ENCODE measurements at places on chromosomes 3 and 15. TPM values are rescaled to one million over a fixed set of nuclear protein-coding genes. Genes with fewer than 3 reads are reported as not detected.

- DNase-seq, result peak; percentile 76
- H3K36me3 ChIP-seq, result peaks cover 6% of the 10 kb centered on the region
- peak within 1 kb of the TSS; percentile 88 for H3K27ac ChIP-seq
- H3K27me3 ChIP-seq, result no peaks in the 10 kb centered on the region
Measured at GRCh38 chr3:112132975-112133448, at the start of gene GCSAM. GCSAM (minus strand) TSS chr3:112133248; CDS start chr3:112133120, 128 bp downstream.

- peaks cover 27% of the 10 kb centered on the region for H3K27me3 ChIP-seq
- no peak overlapping the region for H3K27ac ChIP-seq
- no peaks in the 10 kb centered on the region for H3K36me3 ChIP-seq
- H3K4me1 ChIP-seq, result no peaks in the 10 kb centered on the region
- no peak for DNase-seq
- no peak overlapping the region for H3K4me3 ChIP-seq
Measured at GRCh38 chr3:128456776-128457715, 9.6 kb downstream of the DNAJB8 start.

DNA sequence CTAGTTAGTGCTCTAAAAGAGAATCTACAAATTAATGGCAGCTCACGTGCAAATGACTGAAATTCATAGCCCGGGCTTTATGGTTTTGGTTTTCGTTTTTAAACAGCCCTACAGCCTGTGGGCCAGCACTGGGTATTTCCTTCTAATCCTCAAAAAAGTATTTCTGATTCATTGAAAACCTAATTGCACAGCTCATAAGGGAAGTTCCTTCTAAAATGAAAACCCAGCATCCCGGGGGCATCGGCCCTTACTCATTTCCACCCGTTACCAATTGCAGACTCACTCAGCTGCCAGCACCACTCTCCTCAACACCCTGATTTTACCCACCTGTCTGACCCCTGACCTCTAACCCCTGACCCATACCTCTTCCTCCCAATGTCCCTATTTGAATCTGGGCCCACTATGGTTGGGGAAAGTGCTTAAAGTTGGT is 59.5 kb upstream of the ZNF148 start:
- no peak overlapping the region for H3K4me3 ChIP-seq
- no peaks in the 10 kb centered on the region for H3K4me1 ChIP-seq
- no peaks in the 10 kb centered on the region for H3K27me3 ChIP-seq
- no peaks in the 10 kb centered on the region for H3K36me3 ChIP-seq

- H3K27ac ChIP-seq, result no peak overlapping the region
- DNase-seq, result no peak
- H3K4me1 ChIP-seq, result no peaks in the 10 kb centered on the region
- H3K36me3 ChIP-seq, result no peaks in the 10 kb centered on the region
Measured at GRCh38 chr3:159881828-159882309, 106.8 kb upstream of the IL12A start.

GRCh38 chr15:66004618-66005262 is 135.4 kb downstream of the RAB11A start:
- no peaks in the 10 kb centered on the region for H3K36me3 ChIP-seq
- H3K4me1 ChIP-seq, result no peaks in the 10 kb centered on the region
- H3K4me3 ChIP-seq, result no peak overlapping the region
- H3K27ac ChIP-seq, result no peak overlapping the region
- no peak for DNase-seq
- peaks cover 12% of the 10 kb centered on the region for H3K27me3 ChIP-seq

GRCh38 chr3:107604057-107604822 is 81.5 kb downstream of the BBX start:
- peaks cover 17% of the 10 kb centered on the region for H3K36me3 ChIP-seq
- no peak overlapping the region for H3K4me3 ChIP-seq
- H3K27me3 ChIP-seq, result no peaks in the 10 kb centered on the region
- peak overlapping the region; percentile 37 for H3K27ac ChIP-seq
- DNase-seq, result no peak

DNA sequence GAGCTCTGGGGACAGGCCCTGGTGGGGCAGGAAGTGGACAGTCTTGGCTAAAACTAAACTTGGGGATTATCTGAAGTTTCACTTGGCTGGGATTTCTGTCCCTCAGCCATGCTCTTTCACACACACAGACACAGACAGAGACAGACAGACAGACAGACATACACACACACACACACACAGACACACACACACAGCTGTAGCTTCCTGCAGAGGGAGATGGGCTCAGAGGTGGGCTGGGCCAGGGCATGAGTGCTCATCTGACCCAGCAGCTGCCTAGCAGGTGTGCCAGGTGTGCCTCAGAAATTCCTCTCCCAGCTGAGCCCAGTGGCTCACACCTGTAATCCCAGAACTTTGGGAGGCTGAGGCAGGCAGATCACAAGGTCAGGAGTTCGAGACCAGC is 3.3 kb downstream of the RHOV start:
- no peaks in the 10 kb centered on the region for H3K36me3 ChIP-seq
- H3K27me3 ChIP-seq, result peaks cover 7% of the 10 kb centered on the region
- no peak overlapping the region for H3K4me3 ChIP-seq
- H3K4me1 ChIP-seq, result peaks cover 21% of the 10 kb centered on the region

DNA sequence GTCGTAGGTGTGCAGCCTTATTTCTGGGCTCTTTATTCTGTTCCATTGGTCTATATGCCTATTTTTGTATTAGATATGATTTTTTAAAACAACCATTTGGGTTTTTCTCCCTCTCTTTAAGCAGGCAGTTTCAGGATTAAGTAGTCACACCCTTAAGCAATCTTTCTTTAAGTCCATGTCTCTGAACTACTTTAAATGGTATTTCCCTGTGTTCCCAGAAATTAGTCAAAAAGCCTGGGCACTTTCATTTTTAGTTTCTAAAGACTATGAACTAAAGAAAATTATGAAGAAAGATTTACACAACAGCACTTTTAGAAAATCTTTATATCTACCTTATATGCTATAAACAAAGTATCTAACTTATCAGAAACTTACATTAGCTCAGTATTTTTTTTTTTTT is 110.3 kb downstream of the FAIM start:
- DNase-seq, result no peak
- H3K4me1 ChIP-seq, result peaks cover 22% of the 10 kb centered on the region
- H3K27ac ChIP-seq, result peak overlapping the region; percentile 52
- no peaks in the 10 kb centered on the region for H3K27me3 ChIP-seq
- no peaks in the 10 kb centered on the region for H3K36me3 ChIP-seq

DNA sequence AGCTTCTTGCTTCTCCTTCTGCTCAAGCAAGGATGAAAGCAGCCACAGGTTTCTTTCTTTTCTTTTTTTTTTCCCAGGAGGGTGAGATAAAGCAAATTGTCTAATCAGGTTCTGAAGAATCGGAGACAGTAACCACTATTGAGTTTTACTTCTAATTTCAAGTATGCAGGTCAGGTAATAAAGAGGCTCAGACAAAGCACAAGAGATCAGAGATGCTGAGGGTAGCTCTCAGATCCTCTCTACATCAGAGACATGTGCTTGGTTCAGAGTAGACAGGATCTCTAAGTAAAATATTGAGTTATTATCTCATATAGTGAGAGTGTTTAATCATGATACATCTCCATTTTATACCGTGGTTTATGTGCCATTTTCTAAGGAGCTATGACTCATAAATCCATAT is 168.5 kb downstream of the NFKBIZ start:
- no peak overlapping the region for H3K27ac ChIP-seq
- H3K4me1 ChIP-seq, result peaks cover 35% of the 10 kb centered on the region
- H3K4me3 ChIP-seq, result no peak overlapping the region
- no peak for DNase-seq
- H3K27me3 ChIP-seq, result peaks cover 15% of the 10 kb centered on the region

DNA sequence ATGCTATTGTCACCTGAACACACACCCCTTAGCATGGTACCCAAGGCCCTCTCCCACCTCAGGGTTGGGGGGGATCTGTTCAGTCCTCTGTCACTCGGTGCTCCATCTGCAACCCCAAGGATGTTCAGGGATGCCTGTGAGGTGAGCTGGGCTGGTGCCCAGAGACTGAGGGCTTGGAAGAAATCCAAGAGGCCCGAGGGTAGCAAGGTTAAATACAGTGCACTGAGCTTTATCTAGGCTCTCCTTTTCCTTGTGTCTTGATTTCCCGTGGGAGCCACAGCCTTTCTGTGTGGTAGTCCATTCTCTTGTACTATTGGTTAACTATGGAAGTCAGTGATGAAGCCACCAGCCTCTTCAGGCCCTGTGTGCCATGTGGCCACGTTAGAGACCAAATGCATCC is 18.7 kb upstream of the WNT5A start:
- H3K4me1 ChIP-seq, result no peaks in the 10 kb centered on the region
- H3K27ac ChIP-seq, result no peak overlapping the region
- H3K36me3 ChIP-seq, result no peaks in the 10 kb centered on the region

DNA sequence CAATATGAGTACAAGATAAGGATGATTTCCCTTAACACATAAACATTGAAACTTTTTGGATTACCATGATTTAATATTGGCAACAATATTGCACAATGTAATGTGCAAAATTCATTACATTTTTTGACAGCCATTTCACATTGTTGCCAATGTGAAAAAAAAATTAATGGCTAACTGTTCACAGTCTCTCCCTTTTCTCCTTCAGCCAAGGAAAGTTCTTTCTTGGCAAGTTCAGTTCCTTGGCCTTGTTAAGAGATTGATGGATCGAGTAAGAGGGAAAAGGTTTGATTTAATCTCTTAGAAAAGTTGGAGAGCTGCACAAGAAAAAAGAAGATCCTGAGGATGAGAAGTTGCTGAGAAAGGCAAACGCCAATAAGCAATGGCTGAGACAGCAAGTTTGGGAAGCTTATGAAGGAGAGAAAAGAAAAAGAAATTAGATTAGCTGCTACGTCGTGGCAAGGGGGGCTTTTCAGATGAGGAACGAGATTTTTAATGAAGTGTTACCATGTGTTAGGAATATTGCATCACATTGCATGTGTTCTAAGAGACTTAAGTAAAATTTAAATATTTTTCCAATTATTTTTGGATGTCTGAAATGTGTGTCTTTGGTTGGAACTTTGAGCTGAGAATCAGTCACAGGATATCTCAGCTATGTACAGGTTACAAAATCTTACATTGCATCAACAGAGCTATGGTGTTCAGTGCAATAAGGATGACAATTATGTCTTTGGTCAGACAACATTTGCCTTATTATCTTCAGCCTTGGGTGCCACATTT is 61.4 kb upstream of the ZNF280D start:
- H3K4me1 ChIP-seq, result peaks cover 7% of the 10 kb centered on the region
- DNase-seq, result no peak
- no peak overlapping the region for H3K4me3 ChIP-seq

GRCh38 chr3:152040319-152040718 is 166.9 kb downstream of the SUCNR1 start:
- H3K4me1 ChIP-seq, result no peaks in the 10 kb centered on the region
- H3K4me3 ChIP-seq, result no peak overlapping the region
- no peak overlapping the region for H3K27ac ChIP-seq
- no peak for DNase-seq

- H3K4me1 ChIP-seq, result no peaks in the 10 kb centered on the region
- H3K4me3 ChIP-seq, result no peak overlapping the region
- no peaks in the 10 kb centered on the region for H3K36me3 ChIP-seq
- no peak for DNase-seq
- H3K27ac ChIP-seq, result no peak overlapping the region
- no peaks in the 10 kb centered on the region for H3K27me3 ChIP-seq
Measured at GRCh38 chr3:5366746-5367145, 179.2 kb downstream of the EDEM1 start.

GRCh38 chr3:127786353-127787070 is 35.8 kb downstream of the MGLL start:
- no peak for DNase-seq
- H3K4me3 ChIP-seq, result no peak overlapping the region
- H3K27ac ChIP-seq, result no peak overlapping the region

DNA sequence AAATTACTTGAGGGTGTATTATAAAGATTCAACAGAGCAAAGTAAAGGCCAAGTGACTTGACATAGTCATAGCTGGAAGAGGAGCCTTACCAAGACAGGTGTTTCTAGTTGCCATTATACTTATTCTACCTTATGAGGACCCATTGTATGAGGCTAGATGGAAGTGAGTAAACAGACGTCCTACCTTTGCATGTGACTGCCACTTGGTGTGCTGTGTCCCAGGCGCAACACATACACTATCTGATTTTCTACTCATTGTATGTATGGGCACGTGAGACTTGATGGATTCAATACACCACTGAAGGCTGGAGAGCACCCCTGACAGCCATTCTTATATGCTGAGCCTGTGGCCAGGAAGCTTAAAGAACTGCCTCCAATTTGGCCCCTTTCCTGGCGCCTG is 40.5 kb downstream of the BOC start:
- H3K4me3 ChIP-seq, result no peak overlapping the region
- DNase-seq, result no peak
- H3K27ac ChIP-seq, result no peak overlapping the region
- H3K4me1 ChIP-seq, result peaks cover 8% of the 10 kb centered on the region
- H3K27me3 ChIP-seq, result peaks cover 3% of the 10 kb centered on the region
- no peaks in the 10 kb centered on the region for H3K36me3 ChIP-seq

DNA sequence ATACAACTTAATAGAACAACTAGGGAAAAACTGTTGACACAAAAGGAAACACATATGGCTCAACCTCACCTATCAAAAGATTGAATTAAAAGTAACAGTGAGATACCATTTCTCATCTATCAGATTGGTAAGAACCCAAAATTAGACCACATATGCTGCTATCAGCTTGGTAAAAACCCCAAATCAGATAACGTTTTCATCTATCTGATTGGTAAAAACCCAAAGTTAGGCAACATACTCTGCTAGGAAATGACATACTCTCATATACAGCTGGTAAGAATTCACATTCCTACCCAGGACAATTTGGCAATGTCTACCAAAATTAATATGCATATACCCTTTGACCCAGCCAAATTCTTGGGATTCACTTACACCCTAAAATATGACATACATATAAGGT is 26.3 kb downstream of the NRG4 start:
- H3K27ac ChIP-seq, result no peak overlapping the region
- H3K27me3 ChIP-seq, result peaks cover 9% of the 10 kb centered on the region
- no peak overlapping the region for H3K4me3 ChIP-seq
- no peaks in the 10 kb centered on the region for H3K4me1 ChIP-seq
- no peak for DNase-seq

GRCh38 chr3:50474717-50475116 is 28.7 kb downstream of the CACNA2D2 start:
- H3K4me3 ChIP-seq, result no peak overlapping the region
- no peak for DNase-seq
- no peaks in the 10 kb centered on the region for H3K27me3 ChIP-seq
- no peaks in the 10 kb centered on the region for H3K36me3 ChIP-seq
- no peak overlapping the region for H3K27ac ChIP-seq

Gene GPR149
- not detected for total RNA-seq

Gene LMAN1L
- total RNA-seq, result 0.72 TPM

Gene PTH1R
- not detected for total RNA-seq

Gene CHDH
- total RNA-seq, result 0.89 TPM

Gene USP13
- total RNA-seq, result 8.1 TPM

Gene SLC6A1
- total RNA-seq, result not detected
